ENCODE measurements at places on chromosomes 2 and 18.

DNA sequence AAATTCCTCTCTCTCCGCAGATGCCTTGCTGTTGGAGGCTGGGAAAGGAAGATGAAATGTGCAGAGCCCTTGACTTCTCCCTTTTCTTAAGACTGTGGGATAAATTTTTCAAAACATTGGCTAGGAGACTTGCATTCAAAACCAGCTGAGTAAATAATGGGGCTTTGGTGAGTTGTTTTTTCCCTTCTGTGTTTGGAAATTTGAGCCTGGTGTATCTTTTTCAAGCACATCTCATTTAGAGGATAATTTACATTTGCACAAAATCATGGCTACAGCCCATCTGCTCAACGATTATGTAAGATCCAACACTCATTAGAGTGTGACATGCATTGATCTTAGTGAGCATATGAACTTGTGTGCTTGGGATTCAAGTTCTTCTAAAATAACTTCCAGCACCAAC, 112.1 kb upstream of the ATP8B1 start:
- DNase-seq, result no peak

- DNase-seq, result no peak
Observed at GRCh38 chr2:85853499-85854165, 35.2 kb downstream of the ST3GAL5 start.

DNA sequence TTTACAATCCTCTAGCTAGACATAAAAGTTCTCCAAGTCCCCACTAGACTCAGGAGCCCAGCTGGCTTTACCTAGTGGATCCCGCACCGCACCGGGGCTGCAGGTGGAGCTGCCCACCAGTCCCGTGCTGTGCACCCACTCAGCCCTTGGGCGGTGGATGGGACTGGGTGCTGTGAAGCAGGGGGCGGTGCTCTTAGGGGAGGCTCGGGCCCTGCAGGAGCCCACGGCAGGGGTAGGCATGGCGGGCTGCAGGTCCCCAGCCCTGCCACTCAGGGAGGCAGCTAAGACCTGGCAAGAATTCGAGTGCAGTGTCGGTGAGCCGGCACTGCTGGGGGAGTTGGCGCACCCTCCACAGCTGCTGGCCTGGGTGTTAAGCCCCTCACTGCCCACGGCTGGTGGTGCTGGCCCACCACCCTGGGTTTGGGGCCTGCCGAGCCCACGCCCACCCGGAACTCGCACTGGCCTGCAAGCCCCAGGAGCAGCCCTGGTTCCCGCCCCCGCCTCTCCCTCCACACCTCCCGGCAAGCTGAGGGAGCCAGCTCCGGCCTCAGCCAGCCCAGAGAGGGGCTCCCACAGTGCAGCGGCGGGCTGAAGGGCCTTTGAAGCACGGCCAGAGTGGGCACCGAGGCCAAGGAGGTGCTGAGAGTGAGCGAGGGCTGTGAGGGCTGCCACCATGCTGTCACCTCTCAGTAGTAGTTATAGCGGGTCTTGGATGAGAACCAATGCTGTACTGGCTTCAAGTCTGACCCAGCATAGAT, 255.2 kb downstream of the CDH7 start:
- DNase-seq, result no peak

GRCh38 chr2:47485177-47485576, 82.2 kb downstream of the MSH2 start:
- DNase-seq, result no peak

DNA sequence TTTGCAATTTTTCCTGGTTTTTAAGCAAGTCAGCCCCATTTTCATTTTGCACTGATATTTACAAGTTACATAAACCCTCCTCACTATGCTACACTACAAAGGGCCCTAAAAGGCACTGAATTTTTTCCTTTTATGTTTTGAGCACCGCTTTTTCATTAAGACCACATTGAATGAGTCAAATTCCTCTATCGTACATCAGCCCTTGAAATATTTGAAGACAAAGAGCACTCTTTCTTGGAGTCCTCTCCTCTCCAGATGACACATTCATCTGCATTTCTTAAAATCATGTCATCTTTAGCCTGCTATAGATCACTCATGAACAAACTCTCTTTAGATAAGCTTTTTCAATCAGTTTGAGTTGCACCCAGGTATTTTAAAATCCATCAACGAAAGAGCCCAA, 306.6 kb upstream of the SOX11 start:
- DNase-seq, result no peak

GRCh38 chr2:16774091-16774490, 108.5 kb upstream of the CYRIA start:
- no peak for DNase-seq

- DNase-seq, result no peak
Observed at GRCh38 chr18:21177822-21178221, 64.2 kb upstream of the GREB1L start.

DNA sequence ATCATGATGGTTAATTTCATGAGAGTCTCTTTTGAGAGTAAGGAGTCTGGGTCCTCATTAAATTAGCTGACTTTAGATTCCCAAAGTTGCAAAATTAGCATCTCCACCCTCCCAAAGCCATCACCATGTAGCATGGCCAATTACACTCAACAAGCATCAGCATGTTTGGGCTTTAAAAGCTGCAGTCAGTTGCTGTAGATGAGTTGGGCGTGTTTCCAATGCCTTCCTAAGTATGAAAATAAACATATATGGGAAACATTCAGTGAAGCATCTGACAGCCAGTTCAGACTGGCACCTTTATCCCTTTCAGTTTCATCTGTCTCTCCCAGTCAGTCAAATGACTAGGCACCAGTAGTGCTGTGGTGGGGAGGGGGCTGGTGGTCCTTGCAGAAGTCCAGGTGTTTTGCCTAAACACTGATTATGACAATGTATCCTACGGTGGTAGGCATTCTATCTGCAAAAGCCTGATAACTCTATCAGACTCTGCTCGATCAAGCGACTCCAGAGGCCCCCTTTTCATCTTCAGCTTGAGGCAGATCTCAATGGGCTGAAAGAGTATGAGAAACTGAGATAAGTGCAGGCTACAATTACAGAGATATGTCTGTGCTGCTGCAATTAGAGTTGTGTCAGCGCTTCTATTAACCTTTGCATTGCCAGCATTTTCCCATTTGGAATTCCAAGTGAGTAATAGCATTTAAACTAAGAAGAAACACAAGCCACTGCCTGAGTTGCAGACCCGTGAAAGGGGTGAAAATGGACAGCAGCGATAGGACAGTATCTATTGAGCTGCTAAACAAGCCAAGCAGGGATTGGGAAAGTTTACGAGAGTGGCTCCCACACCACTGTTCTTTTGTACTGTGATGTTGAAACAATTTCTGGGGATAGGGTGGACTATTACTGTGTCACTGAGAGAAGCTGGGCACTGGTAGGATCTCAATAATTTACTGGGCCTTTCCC, 67.3 kb upstream of the SPOPL start:
- no peak for DNase-seq

- no peak for DNase-seq
Observed at GRCh38 chr18:58505181-58505580, 123.7 kb downstream of the ALPK2 start.

DNA sequence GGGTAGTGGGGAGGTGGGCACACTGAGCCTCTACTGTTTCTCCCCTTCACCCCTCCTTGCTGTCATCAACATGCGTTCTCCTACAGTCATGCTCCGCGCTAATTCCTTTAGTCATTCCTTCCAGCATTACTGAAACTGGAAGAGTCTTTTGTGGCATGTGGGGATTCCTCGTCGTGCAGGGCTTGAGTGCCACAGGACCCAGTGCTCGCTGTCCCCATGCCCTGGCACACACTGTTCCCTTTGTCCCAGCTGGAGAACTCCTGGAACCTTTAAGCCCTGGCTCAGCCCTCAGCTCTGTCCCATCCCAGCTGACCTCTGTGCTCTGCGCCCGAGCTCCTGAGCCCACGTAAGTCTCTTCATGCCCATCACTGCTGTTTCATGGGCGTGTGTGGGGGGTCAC, 42.1 kb downstream of the ODC1 start:
- no peak for DNase-seq

DNA sequence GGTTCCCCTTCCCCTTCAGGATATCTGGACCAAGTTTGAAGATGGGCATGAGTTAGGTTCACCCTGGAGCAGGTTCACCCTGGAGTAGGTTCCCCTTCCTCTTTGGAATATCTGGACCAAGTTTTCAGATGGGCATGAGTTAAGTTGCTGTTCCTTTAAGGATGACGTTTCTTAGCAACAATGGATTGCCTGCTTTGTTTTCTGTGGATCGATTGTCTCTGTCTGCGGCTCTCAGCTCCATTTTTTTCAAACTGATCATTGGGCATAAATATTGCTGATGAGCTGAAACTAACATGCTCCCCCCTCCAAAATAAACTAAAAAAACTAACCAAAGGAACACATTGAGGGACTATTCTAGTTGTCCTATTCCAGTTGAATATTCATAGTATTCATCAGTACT, 149.5 kb downstream of the SPP2 start:
- no peak for DNase-seq

DNA sequence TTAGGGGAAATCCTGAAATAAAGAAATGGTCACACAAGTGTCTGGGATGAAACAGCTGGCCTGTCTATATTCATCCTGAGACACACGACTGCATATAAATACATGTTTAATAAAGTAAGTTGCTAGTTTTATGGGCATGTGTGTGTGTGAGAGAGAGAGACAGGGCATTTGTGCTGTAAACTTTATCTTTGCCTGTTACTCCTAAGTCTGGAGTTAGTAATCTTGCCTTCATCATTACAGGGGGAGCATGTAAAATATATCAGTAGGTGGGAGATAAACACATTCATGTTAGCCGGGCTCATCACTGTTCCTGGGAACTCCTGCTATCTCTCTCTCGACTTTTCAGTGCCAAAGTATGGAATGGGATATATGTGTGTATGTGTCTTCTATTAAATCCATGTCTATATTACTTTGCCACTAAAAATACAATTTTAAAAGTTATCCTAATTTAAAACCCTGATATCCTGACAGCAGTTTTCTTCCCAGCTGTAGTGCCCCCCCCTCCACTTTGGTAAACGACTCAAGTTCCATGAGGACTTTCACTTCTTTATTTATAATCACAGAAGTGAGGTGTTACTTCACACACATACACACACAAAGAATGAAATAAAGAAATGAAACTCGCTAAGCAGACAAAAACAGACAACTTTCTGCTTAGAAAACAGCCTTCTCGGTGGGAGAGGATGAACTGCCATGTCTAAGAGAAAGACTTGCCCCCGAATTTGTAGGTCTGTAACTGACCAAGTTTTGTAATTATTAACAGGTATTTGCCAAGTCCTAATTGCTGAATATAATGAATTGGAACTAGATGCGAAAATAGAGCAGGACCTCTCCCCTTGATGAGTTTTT, 947 bp downstream of the ZEB2 start:
- no peak for DNase-seq

DNA sequence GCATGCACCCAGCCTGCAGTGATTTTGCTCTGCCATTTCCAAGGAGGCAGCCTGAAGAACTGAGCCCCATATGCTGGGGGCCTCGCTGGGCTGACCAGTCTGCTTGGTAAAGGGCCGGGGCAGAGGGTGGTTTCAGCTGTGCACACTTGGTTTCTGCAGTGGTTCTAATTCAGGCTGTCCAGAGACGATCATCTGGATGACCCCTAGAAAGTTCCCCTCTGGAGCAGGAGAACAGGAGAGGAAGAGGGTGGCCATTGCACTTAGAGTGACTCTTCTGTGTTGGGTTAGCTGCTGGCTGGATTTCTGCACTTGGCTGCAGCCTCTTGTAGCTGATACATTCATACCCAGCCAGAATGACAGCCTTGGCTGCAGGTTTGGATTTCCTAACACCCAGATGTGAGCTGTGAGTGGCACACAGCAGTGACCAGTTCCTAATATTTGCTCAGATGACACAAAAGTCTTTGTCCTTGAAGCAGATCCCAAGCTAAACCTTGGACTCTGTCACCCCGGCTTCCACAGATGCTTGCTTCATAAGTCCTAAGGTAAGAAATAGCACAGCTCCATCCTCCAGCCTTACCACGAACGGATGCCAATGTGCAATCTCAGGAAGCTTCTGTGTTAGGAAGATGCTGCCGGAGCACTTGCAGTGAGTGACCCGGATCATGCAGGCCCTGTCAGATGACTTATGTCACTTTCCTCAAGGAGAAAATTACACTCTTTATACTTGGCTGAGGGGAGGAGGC, 105.6 kb downstream of the HNRNPLL start:
- DNase-seq, result no peak

DNA sequence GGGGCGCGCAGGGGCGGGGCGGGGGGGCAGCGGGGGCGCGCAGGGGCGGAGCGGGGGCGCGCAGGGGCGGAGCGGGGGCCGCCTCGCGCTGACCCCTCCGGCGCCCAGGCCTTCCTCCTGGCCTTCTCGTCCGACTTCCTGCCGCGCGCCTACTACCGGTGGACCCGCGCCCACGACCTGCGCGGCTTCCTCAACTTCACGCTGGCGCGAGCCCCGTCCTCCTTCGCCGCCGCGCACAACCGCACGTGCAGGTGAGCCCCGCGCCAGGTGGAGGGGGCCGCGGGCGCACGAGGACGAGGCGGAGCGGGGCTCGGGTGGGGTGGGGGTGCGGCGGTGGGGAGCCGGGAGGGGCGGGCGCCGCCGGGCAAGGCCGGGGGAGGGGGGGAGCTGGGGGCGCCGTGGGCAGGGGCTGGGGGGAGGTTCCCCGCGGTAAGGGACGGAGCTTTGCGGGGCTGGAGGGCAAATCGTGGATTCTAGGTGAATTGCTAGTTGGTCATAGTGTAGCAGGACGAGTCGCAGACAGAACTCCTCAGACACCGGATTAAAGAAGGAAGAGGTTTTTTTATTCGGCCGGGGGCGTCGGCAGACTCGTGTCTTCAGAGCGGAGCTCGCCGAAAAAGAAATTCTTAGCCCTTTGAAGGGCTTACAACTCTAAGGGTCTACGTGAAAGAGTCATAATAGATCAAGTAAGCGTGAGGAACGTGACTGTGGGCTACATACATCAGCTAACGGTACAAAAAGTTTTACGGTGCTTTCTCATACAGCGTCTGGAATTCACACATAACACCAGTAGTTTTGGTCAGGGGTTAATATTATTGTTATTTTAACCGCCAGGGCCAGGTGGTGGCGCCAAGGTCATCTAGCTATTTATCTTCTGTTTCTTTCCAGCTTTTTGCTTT, 29.9 kb downstream of the ANO7 start:
- peak; percentile 35 for DNase-seq

GRCh38 chr2:159904959-159905305, 106.9 kb upstream of the CD302 start:
- DNase-seq, result no peak

- DNase-seq, result no peak
Observed at GRCh38 chr2:43518181-43518580, 77.7 kb downstream of the THADA start.

DNA sequence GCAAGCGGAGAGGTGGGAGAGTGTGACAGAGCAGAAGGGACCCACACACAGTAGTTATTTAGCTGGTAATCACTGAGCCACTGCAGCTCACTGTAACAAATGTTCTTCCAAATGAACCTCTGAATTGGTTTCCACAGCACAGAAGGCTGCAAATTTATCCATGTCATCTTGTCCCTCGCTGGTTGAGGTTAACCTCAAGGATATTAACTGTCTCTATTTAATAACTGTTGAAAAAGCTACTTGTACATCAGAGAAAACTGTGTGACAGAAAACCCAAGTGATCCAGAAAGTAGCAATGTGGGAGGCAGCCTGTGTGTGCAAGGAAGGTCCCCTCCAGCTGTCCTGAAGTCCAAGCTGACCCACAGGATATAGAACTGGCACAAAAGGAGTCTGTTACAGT, 153.6 kb downstream of the DSEL start:
- no peak for DNase-seq

GRCh38 chr2:27400348-27401135, 8.8 kb downstream of the PPM1G start:
- no peak for DNase-seq
